ENCODE measurements at places on chromosomes 5 and 9.

DNA sequence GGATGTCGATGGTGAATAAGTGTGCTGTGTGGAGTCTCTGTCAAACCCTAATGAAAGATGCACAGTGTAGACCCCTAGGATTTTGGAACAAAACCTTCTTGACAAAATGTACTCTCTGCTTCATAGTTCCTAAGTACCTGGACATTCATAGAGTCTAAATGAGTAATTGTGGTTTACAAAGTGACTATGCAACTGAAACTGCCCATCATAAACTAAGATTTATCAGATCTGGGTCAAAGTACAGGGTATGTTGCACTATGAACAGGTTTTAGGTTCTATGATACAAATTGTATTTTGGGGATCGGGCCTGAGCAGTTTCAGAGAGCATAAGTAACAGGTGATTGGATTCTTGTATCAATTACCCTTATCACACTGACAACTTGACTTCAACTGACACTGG lies 79.4 kb downstream of the LURAP1L start:
- ATAC-seq = no peak

DNA sequence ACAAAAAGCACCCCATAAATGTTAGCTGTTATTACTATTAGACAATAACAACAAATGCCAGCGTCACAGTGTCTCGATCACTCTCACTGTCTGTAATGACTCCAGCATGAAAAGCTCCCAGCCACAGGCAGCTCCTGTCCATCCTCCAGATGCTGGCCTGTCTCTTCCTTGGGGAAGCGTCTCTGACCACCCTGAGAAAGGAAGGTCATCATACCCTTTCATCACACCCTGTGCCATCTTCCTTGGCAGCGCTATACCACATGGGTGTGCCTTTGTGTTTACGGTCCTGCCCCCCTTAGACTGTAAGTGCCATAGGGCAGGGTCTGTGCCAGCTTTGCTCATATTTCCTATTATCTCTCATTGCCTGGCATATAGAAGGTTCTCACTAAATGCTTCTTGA lies 90.6 kb downstream of the PRRT1B start:
- no peak for ATAC-seq

- no peak for ATAC-seq
Observed at GRCh38 chr5:105581988-105582690, 2019.5 kb upstream of the NUDT12 start.

DNA sequence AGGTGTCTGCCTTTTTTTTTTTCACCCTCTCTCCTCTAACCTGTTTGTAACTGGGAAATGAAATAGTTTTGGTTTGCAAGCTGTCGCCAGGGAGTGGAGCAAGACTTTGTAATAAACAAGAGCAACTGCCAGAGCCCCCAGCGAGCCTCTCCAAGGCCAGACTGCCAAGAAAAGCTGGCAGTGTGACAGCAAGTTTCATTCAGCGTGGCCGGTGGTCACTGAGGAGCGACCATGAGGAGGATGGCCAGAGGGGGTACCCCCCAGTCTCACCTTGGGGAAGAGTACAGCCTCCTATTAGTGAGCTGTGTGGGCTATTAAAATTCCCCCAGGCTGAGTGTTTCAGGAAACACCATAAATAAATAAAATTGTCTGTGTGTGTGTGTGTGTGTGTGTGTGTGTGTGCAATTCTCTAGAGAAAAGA lies 49.9 kb downstream of the ZFAND5 start:
- peak; percentile 73 for ATAC-seq

GRCh38 chr5:123429993-123430392 lies 6.8 kb upstream of the CEP120 start:
- ATAC-seq = no peak

GRCh38 chr5:44011518-44011917 lies 377.7 kb downstream of the FGF10 start:
- ATAC-seq = no peak

DNA sequence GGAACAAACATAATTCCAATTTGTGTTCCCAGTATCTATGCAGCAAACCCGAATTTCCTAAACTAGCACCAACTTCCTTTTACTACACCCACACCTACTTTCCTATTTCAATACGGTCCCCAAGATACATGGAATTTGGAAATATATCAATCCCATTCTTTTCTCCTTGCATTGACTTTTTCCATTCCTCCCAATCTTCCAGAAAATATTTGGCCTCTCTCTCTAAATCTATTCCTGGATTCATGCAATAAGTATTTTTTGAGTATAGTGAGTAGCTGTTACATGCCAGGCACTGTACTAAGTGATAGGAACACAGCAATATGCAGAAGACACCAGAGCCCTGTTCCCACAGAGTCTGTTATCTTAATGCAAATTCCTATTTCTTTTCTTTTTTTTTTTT lies 216.2 kb upstream of the PIK3R1 start:
- no peak for ATAC-seq

DNA sequence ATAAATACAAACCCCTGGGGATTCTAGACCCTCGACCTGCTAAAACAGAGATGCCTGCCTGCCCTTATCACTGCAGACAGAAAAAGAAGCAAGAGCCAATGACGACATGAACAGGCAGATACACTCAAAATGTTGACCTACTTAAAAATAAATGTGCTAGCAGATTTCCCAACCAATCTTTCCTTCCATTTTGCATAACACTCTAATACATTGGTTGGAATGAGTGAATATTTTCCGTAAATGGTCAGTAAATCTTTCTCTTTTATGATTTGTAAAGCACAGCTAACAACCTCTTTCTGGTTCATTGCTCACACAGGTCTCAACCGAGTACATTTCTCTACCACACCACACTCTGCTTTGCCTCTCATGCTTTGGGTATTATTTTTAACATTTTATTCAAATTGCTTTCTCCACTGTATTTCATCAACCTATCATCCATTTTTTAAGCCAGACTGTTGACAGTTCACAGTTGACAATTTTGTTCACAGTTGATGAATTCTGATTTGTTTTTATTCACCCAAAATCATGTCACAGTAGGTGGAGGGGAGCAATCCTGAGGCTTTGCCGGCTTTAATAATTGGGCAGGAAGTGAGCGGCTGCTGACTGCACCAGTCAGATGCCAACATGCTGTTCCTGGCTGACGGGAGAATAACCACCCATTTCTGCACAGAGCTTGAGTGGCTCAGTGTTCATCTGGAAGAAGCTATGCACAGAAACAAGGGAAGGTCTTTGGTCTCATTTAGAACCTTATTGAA lies 426.6 kb downstream of the SPOCK1 start:
- peak; percentile 57 for ATAC-seq

DNA sequence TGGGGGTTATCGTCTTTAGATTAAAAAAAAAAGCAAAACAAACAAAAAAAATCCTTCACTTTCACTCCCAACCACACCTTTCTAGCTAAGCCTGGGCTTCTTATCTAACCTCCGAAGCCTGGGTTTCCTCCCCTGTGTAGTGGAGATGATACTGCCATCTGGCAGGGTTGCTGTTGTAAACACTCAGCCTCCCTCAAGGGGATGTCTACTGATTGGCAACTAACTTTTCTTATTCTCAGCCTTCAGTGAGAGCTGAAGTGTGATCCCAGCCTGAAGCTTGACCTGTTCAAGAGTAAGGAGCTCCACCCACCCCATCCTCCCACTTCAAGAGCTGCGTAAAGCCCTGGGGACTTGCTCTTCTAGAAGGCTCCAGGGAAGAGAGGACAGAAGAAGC lies 21.5 kb upstream of the WWC1 start:
- no peak for ATAC-seq

- ATAC-seq = no peak
Observed at GRCh38 chr9:3224931-3225330, 300.9 kb downstream of the RFX3 start.

- peak; percentile 28 for ATAC-seq
Observed at GRCh38 chr9:25724424-25724823, 46.2 kb upstream of the TUSC1 start.

DNA sequence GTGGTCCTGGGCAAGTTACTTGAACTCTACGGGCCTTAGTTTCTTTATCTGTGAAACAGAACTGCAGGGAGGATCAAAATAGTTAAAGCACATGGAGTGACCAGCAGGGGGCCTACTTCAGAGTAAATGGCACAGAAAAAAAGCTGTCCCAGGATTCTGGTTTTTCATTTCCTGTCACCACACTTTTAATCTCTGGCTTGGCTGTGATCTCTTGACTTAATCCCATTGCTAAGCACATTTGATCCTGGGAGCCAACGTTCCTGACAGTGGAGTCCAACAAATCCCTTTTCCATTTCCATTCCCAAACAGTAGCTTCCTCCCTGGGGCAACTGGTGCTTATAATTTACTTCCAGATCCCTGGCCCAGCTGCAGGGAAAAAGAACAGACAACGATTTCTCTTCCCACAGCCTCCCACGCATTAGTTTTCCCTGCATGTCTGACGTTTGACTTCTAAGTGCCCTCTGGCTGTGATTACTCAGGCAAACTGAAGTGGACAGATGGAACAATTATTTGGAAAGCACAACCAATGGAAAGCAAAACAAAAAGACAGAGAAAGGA lies 136.5 kb upstream of the STK32A start:
- ATAC-seq = peak; percentile 88

GRCh38 chr5:127950707-127951391 lies 132.7 kb upstream of the SLC12A2 start:
- ATAC-seq = no peak

DNA sequence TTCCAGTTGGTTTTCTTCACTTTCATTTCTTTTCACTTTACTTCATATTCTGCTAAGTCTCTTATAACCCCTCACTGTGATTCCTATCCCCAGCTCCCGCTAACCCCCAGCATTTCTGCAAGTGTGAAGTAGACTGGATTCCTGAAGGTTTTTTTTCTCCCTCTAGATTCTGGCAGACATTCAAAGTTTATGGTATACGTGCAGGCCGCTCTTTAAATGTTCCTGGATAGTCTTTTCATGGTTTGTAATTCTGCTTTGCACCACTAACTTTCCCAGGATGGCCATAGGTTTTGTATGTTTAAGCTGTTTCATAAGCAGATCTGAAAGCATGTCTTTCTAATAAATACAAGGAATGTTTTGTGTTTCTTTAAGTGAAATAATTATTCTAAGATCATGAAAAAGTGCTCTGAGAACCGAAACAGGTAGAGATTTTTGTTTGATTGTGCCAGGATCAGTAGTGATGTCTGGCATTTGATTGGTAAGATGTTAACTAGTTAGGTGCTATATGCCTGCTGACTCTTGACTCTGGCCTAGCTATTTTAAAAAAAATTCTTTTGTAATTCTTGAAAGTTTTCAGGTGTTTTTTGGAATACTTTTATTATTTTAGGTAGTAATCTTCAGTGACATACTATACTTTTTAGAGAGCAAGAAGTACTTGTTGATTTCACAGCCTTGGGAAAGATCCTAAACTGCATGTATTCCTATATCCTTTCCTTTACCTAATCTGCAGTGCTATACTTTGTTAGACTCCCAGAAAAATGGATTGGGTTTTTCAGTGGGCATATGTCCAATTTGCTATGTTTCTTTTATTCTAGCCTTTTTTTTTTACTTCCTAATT lies 29.7 kb downstream of the CNOT6 start:
- ATAC-seq = no peak

DNA sequence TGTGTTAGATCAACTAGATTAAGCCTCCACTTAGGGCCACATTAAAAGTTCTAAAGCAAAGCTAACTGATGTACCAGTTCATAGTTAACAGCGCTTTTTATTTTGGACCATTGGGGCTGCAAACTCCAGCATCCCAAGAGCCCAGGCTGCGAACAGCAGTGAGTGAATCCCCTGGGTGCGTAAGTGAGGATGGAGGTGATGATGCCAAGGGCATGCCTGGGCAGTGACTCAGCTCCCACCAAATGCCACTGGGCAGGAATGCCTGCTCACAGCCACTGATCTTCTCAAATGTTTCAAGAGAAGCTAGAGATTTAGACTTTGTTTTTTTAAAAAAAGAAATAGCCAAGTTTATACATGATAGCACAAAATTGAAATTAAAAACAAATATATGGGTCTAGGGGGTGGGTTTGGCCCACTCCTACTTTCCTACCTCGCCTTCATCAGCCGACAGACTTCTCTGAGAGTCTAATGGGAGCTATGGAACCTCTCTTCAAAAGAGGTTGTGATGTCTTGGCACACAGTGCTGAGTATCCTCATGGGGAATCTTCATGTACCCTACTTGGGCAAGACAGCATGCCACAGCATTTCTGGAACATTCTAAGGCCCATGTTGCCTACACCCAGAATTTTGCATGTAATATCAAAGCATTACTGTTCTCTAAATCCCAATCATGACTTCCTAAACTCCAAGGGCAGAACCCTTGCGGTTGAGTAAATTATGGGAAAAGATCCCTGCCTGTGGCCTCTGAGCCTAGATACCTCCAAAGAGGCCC lies 398.1 kb downstream of the EBF1 start:
- ATAC-seq = no peak

DNA sequence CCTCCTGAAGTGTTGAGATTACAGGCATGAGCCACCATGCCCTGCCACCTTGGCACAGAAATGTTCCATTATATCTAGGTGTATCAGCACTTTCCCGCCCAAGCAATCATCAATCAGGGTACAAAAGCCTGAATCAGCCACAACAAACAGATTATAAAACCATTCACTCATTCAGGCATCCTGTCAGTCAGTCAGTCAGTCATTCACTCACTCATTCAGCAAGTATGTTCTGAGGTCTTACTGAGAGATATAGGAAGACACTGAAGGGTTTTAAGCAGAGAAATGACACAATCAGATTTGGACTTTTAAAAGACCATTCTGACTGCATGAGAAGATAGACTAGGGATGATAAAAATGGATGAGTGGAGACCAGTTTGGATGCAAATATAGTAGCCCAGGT lies 13.1 kb downstream of the PSMD5 start:
- no peak for ATAC-seq

- no peak for ATAC-seq
Observed at GRCh38 chr9:99092643-99093491, 12.0 kb upstream of the TGFBR1 start.

GRCh38 chr5:155189981-155190380 lies 176.4 kb downstream of the KIF4B start:
- no peak for ATAC-seq

- ATAC-seq = no peak
Observed at GRCh38 chr5:1562599-1562998, 38.8 kb upstream of the LPCAT1 start.

GRCh38 chr9:109115931-109116526 lies 3.7 kb downstream of the TMEM245 start:
- ATAC-seq = no peak

- ATAC-seq = no peak
Observed at GRCh38 chr9:128321343-128321742, 904 bp downstream of the TRUB2 start.

- no peak for ATAC-seq
Observed at GRCh38 chr5:22250528-22250927, 602.6 kb downstream of the CDH12 start.

GRCh38 chr9:8157683-8158324 lies 358.2 kb upstream of the DMAC1 start:
- peak; percentile 51 for ATAC-seq

GRCh38 chr9:33437205-33437604 lies 10.2 kb downstream of the AQP3 start:
- no peak for ATAC-seq

DNA sequence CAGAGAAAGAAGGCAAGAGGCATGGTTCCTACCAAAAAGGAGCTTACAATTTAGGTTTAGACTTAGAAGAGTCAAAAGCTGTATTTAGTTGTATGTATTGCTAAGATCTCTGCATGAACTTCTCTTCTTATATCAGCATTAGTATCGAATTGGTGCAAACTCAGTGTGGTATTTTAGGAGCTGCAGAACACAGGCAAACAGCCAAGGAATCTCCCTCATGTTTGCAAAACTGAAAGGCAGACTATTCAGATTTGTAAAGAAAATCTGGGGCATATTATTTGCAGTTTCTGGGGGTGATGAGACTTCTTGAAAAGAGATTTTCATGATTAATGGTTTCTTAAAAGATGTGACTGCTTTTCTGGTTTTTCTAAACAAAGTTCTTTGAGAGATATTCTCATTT lies 252.7 kb downstream of the CEMIP2 start:
- ATAC-seq = no peak

- ATAC-seq = no peak
Observed at GRCh38 chr9:18007621-18008020, 428.8 kb downstream of the SH3GL2 start.
